ENCODE measurements at places on chromosomes 11 and 22.

DNA sequence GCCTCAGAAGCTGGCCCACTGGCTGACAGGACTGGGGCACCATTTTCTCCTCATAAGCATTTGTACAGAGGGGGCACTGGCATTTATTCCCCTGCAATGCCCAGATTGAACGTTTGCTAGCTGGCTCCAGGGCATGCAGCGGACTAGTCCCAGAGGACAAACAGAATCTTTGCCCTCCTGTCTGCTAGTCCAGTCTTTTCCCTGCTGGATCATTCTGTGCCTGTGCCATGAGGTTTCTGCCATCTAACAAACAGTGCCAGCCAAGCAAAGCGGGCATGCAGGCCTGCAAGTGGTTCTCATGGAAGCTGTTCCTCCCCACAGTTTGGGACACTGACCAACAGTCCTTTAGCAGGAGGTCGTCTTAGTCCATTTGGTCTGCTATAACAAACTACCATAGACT lies 53.4 kb downstream of the KCNJ1 start:
- no peak for DNase-seq

DNA sequence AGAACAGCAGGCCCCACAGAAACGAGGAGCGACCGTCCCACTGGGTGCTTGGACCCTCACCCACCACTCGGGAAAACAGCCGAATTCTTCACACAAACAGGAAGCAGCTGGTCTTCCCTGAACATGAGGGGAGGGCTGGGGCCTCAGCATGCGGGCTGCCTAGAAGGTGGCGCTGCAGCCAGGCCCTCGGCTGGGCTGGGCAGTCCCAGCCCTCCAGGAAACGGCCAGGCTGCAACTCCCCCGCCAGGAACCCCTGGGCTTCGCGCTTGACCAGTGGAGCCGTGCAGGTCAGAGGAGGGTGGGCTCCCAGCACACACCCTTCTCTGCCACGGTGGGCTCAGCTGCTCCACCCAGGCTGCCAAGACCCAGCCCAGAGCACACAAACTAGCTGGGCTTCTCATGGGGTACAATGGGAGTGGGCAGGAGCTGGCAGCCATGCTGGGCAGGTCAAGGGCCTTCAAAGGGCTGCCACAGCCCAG lies 29.6 kb downstream of the IGF2 start:
- DNase-seq: peak; percentile 68

DNA sequence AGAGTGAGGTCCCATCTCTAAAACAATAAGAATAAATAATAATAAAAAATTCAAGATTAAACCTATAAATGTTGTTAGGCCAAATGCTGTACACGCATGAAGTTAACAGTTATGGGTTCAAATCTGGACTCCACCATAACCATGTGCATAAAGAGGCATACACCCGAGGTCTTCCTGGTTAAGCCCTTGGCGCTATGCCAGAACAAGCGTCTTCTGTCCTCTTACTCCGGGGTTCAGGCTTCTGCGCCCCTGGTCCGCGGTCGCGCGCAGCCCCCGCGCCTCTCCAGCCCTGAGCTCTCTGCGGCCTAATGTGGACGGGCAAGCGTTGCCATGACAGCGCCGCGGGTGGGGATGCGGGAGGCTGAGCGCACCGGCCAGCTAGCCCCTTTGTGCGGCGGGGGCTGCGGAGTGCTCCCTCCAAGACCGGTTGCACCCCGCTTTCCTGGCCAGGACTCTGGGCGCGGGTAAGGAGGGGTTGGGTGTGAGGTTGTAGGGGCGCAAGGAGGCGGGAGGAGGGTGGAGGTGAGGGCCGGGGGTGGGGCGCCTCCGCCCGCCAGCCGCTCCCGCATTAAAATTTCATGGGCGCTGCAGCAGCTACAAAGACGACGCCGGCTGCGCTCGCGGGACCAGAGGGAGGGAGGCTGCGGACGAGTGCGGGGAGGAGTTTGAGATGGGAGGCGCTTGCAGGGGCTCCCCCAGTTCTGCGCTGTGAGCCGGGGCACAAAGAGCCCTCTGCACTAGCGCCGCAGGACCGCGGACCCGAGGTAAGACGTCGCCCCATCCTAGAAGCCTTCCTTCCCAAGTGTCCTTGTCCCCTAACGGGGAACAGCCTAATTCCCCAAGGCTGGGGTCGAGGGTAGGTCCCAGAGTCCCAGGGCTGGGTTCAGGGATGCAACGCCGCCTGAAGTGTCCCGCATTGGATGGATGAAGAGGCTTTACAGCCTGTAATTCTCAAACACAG lies at the start of gene MIAT:
Gene MIAT (plus strand): TSS at position 698 of the 961 bp plus-strand sequence.
- DNase-seq: peak; percentile 74

GRCh38 chr11:37558619-37559210 lies 960.7 kb upstream of the RAG2 start:
- DNase-seq: peak; percentile 2

GRCh38 chr11:115996125-115996807 lies 492.1 kb upstream of the CADM1 start:
- DNase-seq: no peak

GRCh38 chr11:65781152-65781961 lies 581 bp upstream of the AP5B1 start:
- DNase-seq: peak; percentile 82

- DNase-seq: no peak
These were observed 25.5 kb upstream of the LINC01488 start for GRCh38 chr11:69455969-69456368.

GRCh38 chr11:76139314-76139713 lies 67.0 kb downstream of the WNT11 start:
- no peak for DNase-seq

- DNase-seq: no peak
These were observed 12.0 kb downstream of the TMEM86A start for GRCh38 chr11:18710545-18710944.

- DNase-seq: no peak
These were observed 23.3 kb upstream of the RELA start for GRCh38 chr11:65685981-65686380.

- no peak for DNase-seq
These were observed 20.0 kb upstream of the CASP12 start for GRCh38 chr11:104918113-104918824.

- no peak for DNase-seq
These were observed 88.3 kb upstream of the PARVA start for GRCh38 chr11:12288931-12289666.

DNA sequence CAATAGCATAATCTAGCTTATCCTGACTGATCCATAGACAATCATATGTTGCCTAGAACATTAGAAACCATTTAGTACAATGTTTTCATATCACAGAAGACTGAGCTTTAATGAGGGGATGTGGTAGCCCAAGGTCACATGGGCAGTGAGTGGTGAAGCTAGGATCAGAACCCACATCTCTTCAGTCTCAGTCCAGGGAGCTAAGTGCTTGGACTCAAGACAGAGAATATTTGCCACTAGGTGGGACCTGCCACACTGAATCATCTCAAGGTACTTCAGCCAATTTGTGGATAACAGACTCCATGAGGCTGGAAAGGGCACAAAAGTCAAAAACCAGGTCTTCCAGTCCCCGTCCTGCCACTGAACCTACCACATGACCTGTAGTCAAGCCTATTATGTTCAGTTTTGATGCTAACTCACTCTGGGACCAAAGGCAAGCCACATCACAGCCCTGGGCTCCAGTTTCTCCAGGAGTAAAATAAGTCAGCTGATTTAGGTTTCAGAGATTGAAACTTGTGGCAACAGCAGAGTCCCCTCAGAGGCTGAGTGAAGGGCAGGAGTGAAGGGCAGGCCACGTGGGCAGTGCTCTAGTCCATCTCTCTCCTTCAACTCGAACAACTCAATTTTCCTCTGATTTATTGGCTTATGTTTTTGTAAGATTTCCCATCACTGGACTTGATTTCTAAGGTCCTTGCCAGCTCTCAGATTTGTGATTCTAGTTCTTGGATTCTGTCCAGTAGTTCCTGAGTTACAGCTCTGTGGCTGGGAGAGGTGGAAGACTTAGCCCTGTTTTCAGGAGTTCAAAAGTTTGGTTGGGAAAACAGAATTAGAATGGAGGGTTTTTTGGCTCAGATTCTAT lies 84.6 kb upstream of the PHOX2A start:
- no peak for DNase-seq

- no peak for DNase-seq
These were observed 2.2 kb downstream of the OR51E1 start for GRCh38 chr11:4645974-4646373.

DNA sequence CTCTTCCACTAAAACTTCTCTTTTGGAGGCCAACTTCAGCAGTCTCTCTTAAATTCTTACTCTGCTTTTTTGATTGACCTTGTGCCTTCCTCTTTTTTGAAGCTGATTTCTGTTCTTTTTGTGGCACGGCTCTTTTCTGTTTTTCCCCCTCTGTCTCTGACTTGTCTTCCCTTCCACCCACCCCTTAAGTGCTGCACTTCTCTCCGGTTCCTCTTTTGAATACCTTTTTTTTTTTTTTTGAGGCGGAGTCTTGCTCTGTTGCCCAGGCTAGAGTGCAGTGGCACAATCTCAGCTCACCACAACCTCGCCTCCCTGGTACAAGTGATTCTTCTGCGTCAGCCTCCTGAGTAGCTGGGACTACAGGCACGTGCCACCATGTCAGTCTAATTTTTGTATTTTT lies 211.9 kb downstream of the BLID start:
- no peak for DNase-seq

DNA sequence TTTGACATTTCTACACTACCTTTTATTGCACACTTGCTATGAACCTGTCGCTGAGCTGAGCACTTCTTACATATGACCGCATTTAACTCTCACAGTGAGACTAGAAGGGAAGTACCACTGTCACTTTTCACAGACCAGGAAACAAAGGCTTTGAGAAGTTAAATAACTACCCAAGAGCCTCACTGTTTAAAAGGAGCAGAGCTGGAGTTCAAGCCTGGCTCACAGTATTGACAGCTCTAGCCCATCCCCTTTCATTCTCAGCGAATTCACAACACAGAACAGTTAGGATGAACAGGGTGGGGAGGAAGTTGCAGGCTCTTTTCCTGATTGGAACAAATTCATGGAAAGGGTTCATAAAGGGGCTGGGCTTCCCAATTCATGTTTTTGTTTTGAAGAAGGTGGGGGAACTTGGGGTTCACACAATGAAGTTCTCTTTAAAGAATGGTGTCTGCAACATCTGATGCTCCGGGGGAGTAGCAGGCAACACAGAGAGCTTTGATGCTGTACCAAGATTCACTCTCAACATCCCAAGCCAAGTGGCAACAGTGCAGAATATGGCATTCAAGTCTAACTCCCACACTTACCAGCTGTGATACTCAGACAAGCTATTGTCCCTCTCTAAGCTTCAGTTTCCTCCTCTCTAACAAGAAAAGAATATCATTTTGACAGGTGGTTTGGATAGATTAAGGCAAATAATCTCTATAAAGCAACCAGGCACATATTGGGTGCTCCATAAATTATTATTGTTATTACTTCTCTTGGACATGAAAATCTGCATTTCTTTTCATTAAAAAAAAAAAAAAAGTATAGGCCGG lies 17.2 kb downstream of the SCGB1A1 start:
- no peak for DNase-seq

- no peak for DNase-seq
These were observed at the start of gene NCF4 for GRCh38 chr22:36860821-36861659. Gene NCF4 (plus strand): TSS chr22:36861006. CDS start chr22:36861172, 166 bp downstream.

DNA sequence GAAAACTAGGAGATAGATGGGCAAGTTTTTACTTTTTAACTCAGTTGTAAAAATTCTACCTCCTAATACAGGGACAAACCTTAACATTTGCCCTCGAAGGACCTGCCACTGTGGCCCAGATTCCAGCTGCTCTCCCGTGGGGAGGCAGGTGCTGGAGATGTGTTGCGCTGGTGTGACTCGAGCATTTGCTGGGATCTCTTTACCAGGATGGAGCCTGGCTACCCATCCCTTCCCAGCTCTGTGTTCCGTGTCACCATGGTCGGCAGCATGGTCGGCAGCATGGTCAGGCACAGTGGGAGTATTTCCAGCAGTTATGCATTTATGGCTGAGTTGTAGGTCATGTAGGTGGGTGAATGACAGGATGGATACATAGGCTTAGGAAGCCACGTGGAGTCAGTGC lies 41.1 kb downstream of the OTOG start:
- DNase-seq: no peak

DNA sequence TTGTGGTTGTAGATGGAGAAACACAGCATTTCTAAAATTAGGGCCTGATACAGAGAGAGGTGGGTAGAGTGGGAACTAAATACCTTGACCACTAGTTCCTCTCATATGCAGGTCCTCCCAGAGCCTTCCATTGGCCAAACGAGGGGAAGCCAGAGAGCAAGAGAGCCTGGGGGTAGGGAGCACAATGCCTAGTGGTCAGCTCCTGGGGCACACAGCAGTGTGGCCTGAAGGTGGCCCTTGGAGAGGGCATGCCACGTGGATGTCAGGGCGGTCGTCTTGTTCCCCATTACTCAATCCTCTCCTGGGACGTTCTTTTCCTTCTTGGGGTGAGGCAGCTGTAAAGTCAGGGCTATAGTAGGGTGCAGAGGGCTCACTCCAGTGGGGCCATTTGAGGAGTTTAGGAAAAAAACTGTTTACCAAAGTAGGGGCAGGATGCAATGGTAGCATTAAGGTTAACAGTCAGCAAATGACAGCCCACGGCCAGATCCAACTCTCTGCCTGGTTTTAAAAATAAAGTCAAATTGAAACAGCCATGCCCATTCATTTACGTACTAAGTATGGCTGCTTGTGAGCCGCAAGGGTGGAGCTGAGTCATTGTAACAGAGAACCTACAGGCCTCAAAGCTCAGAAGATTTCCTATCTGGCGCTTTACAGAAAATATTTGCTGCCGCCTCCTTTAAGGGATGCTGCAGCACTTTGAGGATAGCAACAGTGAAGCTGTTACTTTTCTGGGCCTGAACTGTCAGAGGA lies 7.6 kb downstream of the MYO18B start:
- DNase-seq: no peak

DNA sequence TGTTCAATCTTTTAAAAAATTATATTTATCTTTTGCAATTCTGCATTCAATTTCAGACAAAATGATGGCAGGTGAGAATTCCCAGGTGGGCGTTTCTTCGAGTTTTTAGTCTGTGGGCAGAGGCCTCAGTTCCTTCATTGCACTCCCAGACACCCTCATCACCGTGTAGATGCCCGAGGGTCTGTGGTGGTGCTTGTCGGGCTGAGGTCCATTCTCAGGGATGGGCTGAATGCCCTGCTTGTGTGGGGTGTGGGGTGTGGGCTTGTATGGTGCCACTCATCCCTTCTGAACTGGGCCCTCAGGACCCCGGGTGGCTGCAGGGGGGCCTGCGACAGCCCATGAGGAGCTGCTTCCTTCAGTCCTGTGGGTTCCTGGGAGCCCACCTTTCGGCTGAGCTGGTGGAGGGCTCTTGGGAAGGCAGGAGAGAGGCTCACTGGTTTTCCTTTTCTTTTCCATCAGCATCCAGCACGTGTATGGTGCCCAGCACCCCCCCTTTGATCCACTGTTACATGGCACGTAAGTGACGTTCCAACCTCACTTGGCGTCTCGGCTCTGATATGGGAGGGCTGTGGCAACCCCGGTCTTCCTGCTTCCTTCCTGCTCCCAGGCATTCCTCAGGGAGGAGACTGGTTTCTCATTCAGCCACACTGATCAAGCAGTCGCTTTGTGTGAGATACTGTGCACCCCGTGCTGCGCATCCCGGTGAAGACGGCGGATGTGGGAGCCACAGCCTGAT lies 29.8 kb downstream of the TBC1D22A start:
- no peak for DNase-seq

- no peak for DNase-seq
These were observed 106.5 kb downstream of the ST3GAL4 start for GRCh38 chr11:126461996-126462395.

GRCh38 chr11:35223371-35223796 lies 84.4 kb downstream of the CD44 start:
- DNase-seq: peak; percentile 10

GRCh38 chr11:134228625-134229024 lies 4.2 kb downstream of the VPS26B start:
- no peak for DNase-seq

- DNase-seq: no peak
These were observed 38.5 kb upstream of the NUP50 start for GRCh38 chr22:45125188-45125587.

- DNase-seq: no peak
These were observed 74.9 kb upstream of the CAPRIN1 start for GRCh38 chr11:33976495-33977199.

All from iPS-NIHi11 (cell line).